H4 (cell line): ENCODE measurements at places on chromosomes 5 and 9.

DNA sequence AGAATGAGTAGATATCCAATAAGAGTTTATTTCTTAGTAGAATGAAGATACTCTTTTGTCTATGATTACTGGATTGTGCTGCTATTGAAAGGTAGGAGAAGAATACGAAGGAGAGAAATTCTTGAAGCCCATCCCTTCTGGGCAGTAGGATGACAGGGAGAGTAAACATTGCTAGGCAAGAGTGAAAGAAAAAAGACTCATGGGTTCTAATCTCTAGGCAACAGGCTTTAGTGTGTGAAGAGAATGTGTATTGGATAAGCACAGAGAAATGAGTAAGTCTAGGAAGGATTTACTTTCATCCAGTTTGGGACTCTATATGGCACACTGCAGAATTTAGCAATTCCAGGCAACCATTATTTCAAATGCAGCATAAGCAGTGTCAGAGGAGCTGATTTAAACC is 216.0 kb downstream of the GABRG2 start:
- no peak for DNase-seq

DNA sequence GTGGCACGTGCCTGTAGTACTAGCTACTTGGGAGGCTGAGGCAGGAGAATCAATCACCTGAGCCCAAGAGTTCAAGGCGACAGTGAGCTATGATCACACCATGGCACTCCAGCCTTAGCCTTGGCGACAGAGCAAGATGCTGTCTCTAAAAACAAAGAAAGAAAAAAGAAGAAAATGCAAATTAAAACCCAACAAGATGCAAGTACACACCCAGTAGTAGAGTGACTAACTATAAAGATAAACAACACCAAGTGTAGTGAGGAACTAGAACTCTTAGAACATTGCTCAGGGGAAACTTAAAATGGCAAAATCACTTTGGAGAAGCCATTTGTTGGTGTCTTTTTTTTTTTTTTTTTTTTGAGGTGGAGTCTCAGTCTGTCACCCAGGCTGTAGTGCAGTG is 34.7 kb upstream of the RARS1 start:
- DNase-seq: no peak

- DNase-seq: no peak
Measured at GRCh38 chr9:82560457-82560904, 502.5 kb downstream of the RASEF start.

DNA sequence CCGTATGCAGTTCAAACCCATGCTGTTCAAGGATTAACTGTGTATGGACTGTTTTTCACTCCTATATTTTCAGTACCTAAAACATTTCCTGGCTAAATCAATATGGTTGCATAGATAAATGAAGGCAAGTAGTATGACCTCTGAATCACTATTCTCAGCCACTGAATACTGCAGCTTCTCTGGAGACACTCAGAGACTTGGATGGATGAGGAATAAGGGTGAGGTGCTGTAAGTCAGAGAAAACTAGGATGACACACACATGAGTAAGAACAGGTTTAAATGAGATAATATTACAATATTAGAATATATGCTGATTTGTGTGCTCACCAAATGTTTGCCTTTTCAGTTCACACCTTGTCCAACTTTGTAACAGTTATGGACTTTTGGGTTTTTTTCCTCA is 26.0 kb upstream of the ANXA1 start:
- no peak for DNase-seq
